ENCODE measurements at places on chromosomes 13 and 19.

DNA sequence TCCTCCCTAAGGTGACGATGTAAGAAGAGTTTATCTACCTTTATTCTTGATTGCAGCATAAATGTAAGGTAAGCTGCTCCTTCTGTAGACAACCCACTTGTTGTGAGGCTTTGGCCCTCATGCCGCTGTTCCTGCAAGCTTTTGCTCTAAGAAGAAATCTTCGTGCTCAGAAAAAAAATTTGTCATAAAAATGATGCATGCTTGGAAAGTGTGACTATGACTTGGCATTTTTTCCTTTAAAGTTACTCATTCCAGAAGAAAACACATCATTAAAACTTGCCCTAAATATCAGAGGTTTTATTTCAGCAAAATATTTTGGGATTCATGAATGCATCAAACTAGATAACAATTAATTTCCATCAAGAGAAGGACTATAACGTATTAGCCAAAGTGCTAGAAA lies 39.8 kb downstream of the KCTD12 start:
- DNase-seq = no peak

DNA sequence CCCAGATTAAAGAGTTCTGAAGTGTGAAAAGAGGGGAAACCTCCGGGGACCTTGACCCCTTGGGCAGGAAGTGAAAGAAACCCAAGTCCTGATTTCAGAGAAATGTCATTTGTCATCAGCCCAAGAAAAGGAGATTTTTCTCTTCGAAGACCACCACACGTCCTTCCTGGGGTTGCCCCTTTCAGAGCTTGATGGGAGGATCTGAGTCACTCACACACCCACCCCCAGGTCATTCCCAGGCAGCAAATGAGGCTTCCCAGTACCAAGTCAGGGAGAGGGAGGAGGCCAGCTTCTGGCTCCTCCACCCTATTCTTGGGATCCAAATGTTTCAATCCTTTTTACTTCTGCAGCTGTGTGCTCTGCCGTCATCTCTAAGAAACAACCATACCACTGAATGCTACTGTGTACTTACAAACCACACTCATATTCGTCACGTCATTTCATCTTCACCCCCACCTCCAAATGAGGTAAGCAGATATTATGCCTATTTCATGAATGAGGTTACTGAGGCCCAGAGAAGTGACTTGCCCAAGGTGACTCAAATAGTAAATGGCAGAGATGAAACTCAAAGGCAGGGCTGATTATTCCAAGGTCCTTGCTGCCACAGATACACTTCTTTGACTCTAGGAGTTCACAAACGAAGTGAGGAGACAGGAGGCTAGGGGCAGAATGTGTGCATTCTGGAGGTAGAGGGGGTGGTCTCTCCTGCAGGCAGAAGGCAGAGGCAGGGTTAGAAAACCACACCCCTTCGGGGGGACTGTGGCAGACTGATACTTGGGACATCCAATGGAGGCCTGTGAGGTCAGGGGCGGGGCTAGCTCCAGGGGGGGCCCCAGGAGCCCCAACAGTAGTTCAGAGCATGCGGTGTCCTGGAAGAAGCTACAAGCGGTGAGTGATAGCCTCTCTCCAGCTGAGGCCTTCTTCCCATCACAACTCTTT lies 5.0 kb upstream of the KMT2B start:
- no peak for DNase-seq

DNA sequence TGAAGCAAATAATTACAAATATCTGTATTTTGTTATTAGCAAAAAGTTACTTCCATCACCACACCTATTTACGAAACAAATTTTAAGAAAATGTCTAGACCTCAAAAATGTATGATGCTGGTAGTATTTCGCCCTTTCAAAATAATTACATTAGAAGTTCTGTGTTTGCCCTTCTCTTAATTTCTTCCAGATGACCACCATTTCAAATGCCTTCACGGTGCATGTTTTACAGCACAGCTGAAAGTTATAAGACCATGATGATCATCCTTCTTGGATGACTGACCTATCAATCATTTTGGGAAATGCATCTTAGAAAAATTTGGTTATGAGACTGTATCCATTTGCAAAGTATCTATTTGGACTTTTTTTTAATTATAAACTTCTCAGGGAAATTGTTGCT lies 390.8 kb downstream of the SLITRK6 start:
- DNase-seq = no peak

- no peak for DNase-seq
Observed at GRCh38 chr13:21069561-21070004, 8.2 kb upstream of the LATS2 start.

DNA sequence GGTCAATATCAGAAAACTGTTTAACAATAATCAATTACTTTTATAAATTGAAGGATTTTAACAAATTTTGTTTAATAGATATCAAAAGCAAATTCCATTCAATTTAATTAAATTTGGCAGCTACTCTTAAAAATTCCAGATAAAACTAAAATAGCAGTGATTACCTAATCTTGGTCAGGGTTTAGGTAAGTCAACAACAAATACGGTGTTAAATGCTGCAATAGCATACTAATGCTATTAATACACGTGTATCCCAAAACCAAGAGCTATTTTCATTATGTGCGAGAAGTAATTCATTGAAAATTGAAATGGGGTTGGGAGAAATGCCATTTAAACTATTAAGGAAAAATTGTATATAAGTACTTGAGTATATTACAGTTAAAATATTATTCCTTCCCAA lies 105.6 kb downstream of the DHRS12 start:
- no peak for DNase-seq

DNA sequence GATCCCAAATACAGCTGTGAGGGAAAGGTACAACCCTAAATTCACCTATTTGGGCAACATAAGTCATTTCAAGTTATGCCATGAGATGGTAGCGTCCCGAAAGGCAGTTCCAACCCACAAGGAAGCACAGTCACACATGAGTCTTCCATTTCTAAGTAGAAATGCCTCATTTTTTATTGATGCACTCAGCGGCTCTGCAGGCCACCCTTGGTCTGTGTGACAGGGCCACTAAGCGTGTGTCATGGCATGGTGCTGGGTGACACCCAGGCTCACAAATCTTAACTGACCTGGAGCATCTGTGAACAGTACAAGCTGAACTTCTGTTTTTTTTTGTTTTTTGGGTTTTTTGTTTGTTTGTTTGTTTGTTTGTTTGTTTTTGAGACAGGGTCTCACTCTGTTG lies 15.1 kb downstream of the RAB20 start:
- no peak for DNase-seq

GRCh38 chr13:93309886-93310523 lies 83.4 kb downstream of the GPC6 start:
- no peak for DNase-seq

DNA sequence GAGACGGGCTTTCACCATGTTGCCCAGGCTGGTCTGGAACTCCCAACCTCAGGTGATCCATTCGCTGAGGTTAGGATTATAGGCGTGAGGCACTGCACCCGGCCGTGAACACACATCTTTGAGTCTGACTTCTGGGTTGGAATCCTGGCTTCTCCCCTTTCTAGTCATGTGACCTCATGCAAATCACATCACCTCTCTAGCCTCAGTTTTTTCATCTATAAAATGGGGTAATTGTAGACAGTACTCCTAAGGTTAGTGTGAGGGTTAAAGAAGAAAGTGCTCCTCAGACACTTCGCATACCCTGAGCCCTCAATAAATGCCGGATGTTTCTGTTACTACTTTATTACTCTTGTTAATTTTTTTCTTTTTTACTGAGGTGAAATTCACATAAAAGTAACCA lies 55.4 kb downstream of the KCNC3 start:
- no peak for DNase-seq

GRCh38 chr19:6070720-6071485 lies 39.4 kb downstream of the RFX2 start:
- no peak for DNase-seq

DNA sequence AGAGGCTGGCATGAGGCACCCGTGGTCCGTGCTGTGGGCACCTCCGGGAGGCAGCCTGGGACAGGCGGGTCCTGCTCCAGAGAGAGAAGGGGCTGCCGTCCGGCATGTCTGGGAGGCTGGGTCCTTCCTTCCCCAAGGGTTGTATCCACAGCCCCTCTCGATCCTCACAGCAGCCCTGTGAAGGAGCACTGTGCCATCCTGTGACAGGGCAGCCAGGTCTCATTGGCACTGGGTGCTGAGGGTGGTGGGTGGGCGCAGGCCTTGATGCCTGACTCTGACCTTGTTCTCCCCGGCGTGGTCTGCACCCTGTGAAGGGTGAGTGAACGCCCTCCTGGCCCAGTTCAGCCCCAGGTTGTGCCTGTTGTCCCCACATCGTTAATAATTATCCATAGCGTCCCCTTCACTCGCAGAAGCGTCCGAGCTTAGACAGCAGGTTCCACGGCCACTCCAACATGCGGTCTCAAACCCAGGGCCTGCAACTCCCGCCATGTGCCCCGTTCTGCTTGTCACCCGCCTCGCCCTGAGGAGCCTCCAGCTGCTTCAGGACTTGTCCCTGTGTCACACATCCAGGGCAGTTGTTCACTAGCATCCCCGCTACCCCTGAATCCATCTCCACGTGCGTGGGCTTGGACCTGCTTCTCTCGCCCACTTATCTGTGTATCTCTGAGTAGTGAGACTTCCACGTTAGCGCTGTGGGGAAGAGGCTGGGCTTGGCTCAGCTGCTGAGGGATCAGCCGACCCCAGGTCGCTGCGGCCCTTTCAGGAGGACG lies 10.6 kb downstream of the ATP11A start:
- DNase-seq = no peak

- DNase-seq = peak; percentile 50
Observed at GRCh38 chr13:33509642-33510229, 224.2 kb upstream of the STARD13 start.

- no peak for DNase-seq
Observed at GRCh38 chr13:39468306-39468705, 134.7 kb downstream of the LHFPL6 start.

GRCh38 chr13:105144020-105144419 lies 1391.4 kb downstream of the EFNB2 start:
- no peak for DNase-seq

GRCh38 chr13:43916828-43917227 lies 37.1 kb downstream of the LACC1 start:
- DNase-seq = no peak

DNA sequence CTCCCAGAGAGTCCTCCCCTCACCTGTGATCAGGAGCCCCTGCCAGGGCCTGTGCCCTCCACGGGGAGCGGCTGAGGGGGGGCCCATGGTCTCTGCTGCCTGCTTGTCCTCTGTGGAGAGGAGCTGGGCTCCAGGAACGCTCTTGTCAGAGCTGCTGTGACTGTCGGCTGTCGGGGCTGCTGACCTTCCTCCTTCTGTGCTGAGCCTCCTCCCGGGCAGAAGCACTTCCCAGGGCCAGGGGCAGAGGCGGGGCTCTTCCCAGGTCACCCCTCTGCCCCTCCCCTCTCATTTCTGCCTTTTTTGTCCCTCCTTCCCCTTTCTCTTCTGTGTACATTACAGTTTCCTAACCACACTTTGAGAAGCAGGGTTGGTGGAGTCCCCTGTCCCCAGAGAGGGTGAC lies at the start of gene CEACAM4:
Gene CEACAM4, minus strand, starts transcription at position 198 of the 400 bp plus-strand sequence. Its CDS starts 111 bp downstream, at position 87.
- no peak for DNase-seq

- DNase-seq = peak; percentile 95
Observed at GRCh38 chr19:56393119-56394012, at the start of gene ZNF582. ZNF582 (minus strand) TSS chr19:56393534; CDS start chr19:56391752, 1,782 bp downstream.

- no peak for DNase-seq
Observed at GRCh38 chr13:32212421-32212820, 102.7 kb downstream of the ZAR1L start.

- peak; percentile 37 for DNase-seq
Observed at GRCh38 chr19:4140237-4140711, 13.2 kb upstream of the CREB3L3 start.

- no peak for DNase-seq
Observed at GRCh38 chr13:45206340-45206739, 5.5 kb upstream of the KCTD4 start.

- peak; percentile 37 for DNase-seq
Observed at GRCh38 chr19:10454267-10454666, 33.9 kb downstream of the PDE4A start.

- DNase-seq = no peak
Observed at GRCh38 chr13:33060815-33061214, 44.6 kb downstream of the KL start.

GRCh38 chr13:105948143-105948542 lies 587.3 kb downstream of the EFNB2 start:
- DNase-seq = no peak

DNA sequence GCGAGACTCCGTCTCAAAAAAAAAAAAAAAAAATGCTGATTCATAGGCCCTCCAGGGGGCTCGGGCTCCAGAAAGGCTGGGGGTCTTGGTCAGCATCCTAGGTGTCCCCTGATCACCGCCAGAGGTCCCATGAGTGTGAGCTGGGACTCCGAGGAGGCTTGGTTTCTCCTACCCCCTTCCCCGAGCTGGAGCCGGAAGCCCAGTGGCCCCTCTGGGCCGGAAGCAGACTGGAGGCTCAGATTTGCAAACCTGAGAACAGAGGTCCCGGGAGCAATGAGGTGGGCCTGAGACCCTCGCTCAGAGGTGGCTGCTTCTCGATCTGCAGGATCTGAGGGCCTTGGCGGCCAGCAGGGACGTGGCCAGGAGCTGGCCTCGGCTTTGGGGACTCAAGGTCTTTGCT lies 41.5 kb downstream of the EFNA2 start:
- DNase-seq = no peak
